ENCODE measurements at places on chromosomes 16 and 17.
A peak's percentile ranks its signal among the peaks of the same experiment; 100 is the strongest.

GRCh38 chr17:69818467-69818866 lies 256.6 kb upstream of the KCNJ16 start:
- no peak for DNase-seq

GRCh38 chr16:3577302-3577752 lies at the start of gene NLRC3:
Gene NLRC3 (minus strand): TSS chr16:3577403. CDS start chr16:3565036, 12,367 bp downstream.
- no peak for DNase-seq

GRCh38 chr17:33977729-33978514 lies 277.2 kb upstream of the CCL2 start:
- no peak for DNase-seq

GRCh38 chr17:83151056-83151441 lies 71.6 kb downstream of the METRNL start:
- DNase-seq: no peak

- no peak for DNase-seq
These were observed 729.4 kb downstream of the CDH11 start for GRCh38 chr16:64392456-64392855.

DNA sequence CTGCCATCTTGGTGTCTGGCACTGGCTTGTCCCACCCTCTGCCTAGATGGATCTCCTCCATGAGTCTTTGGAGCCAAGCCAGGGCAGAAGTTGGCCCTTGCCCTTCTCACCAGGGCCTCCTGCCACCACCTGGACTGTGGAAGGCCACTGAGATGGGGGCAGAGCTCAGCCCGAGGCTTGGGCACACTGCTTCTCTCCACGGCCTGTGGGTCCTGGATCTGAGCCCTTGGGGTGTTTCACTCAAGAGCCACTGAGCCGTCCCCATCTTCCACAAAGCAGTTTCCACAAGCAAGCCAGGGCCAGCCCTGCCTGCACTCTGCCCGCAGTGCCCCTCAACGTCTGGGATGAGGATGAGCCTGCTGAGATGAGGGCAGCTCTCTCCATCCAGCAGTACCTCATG lies 16.7 kb upstream of the CD300A start:
- no peak for DNase-seq

- no peak for DNase-seq
These were observed 19.9 kb downstream of the POLR3E start for GRCh38 chr16:22317001-22317530.

DNA sequence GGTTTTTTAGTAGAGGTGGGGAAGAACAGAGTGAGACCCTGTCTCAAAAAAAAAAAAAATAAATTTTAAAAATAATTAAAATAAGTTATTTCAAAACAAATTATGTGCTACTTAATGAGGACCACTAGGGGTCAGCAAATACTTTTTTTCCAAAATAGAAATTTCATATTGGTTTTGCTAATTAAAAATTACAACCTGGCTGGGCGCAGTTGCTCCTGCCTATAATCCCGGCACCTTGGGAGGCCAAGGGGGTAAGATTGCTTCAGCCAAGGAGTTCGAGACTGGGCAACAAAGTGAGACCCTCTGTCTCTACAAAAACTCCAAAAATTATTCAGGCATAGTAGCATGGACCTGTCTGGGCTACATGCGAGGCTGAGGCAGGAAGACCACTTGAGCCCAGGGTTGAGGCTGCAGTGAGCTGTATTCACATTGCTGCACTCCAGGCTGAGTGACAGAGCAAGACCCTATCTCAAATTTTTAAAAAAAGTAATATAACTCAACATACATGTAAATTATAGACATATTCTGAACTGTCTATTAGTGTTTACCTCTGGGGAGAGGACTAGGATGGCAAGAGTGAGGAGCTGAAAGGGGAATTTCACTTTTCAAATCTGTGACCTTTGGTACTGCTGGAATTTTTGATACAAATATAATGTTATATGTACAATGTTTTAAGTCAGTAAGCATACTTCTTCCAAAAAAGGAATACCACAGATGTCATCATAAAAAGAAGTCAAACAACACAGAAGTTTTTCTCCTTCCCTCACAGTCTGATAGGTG lies 8.1 kb downstream of the MEIOB start:
- DNase-seq: peak; percentile 42

GRCh38 chr17:50603340-50603739 lies 31.3 kb upstream of the ABCC3 start:
- DNase-seq: no peak

DNA sequence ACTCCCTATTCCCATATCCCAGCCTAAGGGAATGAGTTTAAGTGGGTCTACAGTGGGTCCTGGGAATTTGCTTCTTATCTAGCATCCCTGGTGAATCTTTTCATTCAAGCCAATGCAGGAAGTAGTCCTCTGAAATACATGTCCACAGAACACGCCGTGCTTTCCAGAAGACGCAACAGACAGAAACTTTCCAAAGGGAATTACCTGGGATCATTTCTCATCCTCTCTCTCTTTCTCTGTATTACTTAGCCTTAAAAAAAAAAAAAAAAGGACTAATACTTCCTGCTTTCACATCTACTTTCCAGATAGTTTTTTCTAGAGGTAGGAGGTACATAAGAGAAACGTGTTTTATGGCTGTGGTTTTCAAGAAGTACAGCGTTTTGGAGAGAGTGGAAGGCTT lies 499.0 kb downstream of the MAF start:
- DNase-seq: no peak

DNA sequence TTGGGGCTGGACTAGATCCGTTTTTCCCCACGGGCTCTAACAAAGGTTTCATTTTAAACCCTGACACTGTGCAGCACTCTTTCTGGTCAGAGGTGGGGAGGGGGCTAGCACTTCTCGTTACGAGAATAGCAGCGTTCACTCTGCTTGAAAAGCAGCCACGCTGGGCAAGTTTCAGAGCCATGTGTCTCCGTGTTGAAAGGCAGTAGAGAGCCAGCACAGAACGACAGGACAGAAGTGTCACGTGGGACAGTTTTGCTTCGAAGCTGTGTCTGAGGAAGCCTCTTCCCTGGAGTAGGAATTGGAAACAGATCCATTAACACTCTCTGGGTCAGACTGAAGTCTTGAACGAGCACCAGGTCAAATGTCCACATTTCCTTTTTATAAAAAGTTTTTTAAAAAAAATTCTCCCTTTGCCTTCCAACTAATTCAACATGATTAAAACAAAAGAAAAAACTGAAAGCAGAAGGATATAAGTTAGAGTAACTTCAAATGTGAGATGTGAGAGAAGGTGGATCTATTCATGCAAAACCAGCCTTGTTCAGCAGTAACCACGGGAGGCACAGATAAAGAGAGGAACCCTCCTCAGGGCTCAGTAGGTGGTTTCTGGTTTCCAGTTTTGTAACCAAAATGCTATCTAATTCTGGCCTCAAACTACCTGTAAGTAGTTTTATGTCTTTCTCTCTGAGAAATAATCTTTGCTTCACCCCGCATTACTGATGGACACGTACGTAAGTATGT lies 65.0 kb downstream of the SMG6 start:
- no peak for DNase-seq

GRCh38 chr16:1442697-1443096 lies 1.7 kb downstream of the CCDC154 start:
- no peak for DNase-seq

GRCh38 chr17:53909802-53910201 lies 87.1 kb downstream of the KIF2B start:
- no peak for DNase-seq

DNA sequence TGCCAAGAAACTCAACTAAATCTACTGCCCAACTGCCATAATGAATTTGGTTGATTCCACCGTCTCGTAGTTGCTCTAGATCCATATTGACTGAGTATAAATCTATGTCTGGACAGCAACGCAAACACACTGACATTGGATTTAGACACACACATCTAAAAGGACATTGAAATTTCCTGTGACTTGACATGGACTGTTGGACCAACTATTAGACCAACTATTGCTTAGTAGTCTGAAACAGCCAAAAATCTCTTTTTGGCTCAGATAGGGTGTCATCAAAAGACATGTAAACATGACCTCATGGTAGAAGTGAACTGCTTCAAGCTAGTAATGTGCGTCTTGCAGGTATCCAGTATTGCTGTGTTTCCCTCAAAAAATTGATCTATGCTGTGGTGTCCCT lies 31.3 kb downstream of the KIAA0513 start:
- DNase-seq: no peak
